ENCODE measurements at places on chromosomes 12 and 14.

DNA sequence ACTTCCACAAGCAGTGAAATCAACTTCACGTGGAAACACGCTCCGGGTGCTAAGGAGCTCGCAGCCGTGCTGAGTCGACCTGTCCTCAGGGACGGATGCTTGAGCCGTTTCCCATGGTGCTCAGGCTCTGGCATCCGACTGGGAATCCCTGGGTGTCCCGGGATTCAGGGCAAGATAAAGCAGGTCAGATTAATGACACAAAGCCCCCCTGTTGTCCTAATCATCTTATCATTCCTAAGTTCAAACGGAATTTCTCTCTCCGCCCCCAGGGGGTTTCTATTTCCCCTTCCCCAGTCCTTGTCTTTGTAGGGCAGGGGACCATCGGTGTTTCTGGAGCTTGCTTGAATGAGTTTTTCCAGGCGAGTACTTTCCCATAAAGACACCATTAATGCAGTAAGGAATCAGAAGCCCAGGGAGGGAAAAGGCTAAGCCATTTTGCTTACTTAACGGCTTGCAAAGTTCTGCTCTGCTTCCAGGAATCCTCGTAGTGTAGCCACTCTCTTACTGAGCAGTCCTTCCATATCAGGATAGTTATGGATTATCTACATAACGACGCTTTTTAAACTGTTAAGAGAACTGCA is 116.5 kb downstream of the TMEM132C start:
- no peak for DNase-seq

DNA sequence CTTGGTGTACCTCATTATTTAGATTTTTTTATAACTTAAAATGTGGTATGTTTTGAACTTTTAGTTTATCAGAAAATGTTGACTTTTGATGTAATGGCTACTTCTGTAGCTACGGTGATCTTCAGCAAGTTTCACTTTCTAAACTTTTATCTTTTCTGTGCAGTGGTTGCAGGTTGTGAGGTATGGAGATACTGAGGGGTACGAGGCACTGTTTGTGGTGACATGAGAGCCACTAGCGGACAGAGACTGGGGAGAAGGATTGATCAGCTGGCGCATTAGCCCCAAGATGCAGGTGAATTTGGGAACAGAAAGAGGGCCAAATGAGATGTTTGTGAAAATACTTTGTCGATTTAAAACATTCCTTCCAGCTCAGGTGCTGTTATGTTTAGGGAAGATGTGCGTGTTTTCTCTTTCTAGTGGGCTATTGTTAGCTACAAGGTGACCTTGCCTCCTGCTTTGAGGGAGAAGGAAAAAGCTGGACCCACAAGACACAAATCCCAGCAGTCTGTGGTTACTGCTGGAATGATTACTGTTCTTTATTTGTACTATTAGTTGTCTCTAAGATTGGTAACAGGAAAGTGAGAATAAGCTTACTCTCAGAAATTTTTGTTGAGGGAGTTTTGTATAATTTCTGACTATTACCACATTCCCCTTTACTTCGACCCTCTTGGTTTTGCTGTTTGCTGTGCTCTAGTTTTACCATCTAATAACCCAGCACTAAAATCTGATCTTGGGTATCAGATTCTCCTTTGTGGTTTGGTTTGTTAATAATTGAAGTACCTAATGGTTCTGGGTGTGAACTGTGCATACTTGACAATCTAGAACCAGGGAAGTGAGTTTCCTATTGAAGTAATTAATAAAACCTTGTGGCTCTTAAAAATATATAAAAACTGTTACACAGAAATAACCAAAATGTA is 61.7 kb downstream of the FBXO34 start:
- no peak for DNase-seq

- DNase-seq: no peak
Observed at GRCh38 chr12:26303418-26303817, 108.0 kb downstream of the SSPN start.

DNA sequence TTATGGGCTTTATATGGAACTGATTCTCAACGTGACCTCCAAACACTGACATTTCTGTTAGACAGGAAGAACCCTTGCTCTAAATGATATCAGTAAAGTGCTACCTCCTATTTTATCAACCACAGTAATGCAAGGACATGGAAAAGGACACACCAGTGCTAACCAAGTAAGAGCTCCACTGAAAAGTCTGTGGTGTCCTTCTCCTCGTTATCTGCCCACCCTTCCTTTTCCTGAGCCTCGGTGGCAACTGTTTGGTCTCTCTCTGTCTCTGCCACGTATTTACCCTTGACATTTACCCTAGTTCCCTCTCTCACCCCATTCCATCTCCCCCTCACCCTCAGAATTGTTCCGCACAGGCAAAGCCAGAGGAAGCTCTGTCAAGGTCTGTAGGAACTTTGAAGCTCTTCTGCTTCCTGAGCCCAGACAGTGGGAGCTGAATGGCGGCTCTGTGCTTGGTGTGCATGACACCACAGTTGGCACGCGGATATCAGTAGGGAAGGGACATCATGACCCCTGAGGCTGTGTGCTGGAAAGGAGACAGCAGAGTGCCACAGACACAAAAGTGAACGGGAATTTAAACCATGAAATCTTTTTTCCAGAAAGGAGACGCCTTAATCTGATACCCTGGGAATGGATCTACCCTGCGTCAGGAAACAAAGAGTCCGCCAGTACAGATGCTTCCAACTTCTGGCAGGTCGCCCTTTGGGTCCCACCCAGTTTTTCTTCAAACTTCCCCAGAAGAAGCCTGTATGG is 50.8 kb downstream of the NTN4 start:
- no peak for DNase-seq

DNA sequence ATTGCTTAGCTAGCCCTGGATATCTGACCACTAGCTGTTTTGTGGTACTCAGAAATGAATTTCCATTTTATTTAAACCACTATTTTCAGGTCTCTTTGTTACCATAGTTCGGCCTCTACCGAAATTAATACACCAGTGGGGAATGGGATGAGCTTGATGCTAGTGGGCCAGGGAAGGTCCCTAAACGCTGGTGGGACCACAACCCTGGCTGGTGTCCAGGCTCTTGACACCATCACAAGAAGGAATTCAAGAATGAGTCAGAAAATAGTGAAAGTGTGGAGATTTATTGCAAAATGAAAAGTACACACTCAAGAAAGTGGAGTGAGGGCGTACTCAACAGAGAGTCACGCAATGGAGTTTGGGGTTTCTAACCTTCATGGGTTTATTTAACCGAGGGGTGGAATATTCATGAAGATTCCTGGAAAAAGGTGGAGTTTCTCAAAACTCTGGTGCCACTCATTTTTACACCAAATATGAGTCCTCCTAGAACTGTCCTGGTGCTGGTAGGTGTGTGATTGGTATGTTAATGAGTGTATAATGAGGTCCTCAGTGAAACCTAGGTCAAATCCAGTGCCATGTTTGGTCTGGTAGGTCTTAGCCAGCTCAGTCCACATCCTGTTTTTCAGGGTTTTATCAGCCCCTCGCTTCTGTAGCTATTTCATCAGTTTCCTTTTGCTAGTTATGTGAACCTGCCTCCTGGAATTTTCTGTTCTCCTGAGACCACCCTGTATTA is 38.9 kb upstream of the LRP6 start:
- no peak for DNase-seq

DNA sequence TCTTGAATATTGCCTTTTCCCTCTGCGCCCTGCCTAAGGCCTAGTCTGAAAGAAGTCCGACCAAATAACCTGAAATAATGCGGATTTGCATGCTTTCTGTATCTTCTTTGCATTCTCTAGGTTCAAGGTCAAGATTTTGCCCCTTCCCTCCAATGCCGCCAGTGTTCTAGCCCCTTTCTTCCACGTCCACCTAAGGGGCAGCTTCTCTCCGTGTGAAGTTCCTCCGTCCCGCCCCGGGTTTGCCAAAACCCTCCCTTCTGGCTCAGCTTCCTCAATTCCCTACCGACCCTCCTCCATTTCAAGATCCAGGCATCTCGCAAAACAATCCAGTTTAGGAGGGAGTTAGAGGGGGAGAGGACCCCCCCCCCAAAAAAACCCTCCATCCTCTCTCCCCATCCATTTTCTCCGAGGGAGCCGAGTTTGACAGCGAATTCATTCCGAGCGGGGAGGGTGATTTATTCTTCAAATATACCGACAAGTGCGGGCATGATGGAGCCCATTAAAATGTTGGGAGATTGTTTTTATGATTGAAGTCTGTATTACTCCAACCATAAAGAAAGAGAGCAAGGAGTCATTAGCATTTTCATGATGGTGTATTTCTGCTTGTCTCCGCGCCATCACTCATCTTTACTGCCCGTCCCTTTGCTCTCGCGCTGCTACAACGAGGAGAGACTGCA is 20.9 kb upstream of the ATP5MC2 start:
- DNase-seq: no peak

DNA sequence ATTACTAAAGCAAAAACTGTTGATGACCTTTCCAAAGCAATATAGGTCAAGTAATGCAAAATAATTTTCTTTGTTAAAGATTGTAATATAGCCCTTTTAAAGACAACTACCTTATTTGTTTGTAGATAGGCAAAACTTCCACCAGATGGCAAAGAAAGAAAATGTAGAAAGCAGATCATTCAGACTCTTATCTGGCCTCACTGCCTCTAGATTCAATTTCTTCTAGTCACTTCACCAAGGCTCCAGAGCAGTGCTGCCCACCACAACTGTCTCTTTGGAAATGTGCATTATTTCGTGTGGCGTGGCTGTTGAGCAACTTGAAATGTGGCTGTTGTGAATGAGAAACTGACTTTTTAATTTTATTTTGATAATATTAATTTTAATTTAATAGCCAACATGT is 127.1 kb downstream of the ITPR2 start:
- DNase-seq: no peak

DNA sequence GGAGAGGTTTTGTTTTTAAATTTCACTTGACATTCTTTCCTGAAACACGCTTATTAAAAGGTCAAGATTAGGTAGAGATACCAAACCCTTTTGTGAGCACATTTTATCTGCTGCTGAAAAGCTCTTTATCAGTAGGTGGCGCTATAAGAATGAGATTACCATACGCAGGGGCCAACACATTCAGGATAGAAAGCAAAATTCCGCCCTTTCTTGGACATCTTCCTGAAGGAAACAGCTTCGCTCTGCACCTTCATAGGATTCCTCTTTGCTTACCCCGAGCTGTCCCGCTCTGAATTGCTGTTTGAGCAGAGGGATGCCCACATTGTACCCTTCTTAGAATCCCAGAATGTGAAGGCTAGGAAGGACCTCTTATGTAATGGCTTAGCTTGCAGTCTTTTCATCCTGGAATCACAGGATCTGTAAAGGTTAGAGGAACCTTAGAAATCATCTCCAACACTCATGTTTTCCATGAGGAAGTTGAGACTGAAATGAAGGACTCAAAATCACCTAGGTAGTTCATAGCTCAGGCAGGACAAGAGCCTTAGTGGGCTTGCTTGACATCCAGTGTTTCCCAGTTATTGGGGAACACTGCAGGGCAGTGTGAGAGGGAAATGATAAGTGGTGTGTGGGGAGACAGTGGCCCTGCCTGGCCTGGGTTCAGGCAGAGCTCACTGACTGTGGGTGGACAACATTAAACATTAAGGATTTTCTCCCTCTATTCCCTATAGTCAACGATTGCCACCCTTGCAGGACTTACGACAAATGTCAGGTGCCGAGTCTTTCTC is 38.7 kb upstream of the CRY1 start:
- no peak for DNase-seq

DNA sequence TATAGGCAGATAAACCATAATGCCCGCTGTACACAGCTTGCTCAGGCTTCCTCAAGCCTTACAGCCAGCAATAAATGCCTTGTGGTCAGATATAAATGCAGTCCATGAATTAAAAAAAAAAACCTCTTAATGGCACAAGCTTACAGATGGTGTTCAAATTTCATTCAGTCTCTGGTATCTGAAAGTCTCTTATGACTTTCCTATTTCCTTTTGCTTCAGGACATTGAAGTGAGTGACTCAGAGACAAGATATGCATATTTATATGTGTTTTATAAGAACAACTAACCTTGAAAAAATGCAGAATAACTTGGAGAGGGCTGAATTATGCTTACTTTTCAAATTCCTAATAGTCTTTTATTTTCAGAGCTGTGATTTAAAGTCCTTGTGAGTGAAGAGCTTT is 426.9 kb upstream of the MIS18BP1 start:
- no peak for DNase-seq

GRCh38 chr14:86770186-86770585 is 1222.8 kb downstream of the GALC start:
- no peak for DNase-seq

- no peak for DNase-seq
Observed at GRCh38 chr12:96194576-96194889, 358 bp downstream of the ELK3 start.

Measured in mucosa of descending colon (tissue), 3 donors.